ENCODE measurements at places on chromosomes 6 and 20.

GRCh38 chr20:15297059-15297875 is 959.9 kb upstream of the FLRT3 start:
- no peak for DNase-seq

DNA sequence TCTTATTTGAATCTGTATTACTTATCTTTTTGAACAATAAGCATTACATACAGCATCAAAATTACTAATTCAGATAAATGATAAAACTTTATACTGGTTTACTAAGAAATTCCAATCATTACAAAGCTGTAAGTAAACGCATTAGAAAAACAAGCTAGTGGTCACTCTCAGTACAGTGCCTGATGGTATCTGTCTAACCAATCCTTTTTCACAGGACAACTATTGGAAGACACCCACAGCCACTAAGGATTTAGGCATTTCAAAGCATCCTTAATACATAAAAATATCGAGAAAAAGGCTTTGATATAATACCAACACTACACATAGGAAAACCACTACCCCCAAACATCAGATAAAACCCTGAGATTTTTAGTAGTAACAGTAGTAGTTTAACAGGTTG is 2.6 kb downstream of the CD164 start:
- no peak for DNase-seq

DNA sequence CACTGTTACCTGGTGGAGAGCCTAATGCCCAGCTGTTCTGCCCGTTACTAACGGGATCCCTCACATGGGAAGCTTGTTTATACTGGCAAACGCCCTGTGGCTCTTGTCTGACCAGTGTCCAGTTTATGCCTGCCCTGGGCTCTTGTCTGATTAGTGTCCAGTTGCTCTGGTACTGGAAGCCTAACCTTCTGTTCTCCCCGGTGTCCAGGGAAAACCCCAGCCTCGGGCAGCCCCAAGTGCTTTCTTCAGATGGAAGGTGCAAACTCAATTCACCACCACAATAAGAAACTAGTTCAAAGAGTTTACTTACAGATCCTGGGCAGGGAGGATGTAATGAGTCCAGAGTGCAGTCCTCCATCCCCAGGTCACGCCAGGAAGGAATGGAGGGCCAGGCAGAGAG is 148.4 kb downstream of the TBXT start:
- DNase-seq: no peak

GRCh38 chr6:22302838-22303237 is 6.0 kb upstream of the PRL start:
- DNase-seq: no peak

DNA sequence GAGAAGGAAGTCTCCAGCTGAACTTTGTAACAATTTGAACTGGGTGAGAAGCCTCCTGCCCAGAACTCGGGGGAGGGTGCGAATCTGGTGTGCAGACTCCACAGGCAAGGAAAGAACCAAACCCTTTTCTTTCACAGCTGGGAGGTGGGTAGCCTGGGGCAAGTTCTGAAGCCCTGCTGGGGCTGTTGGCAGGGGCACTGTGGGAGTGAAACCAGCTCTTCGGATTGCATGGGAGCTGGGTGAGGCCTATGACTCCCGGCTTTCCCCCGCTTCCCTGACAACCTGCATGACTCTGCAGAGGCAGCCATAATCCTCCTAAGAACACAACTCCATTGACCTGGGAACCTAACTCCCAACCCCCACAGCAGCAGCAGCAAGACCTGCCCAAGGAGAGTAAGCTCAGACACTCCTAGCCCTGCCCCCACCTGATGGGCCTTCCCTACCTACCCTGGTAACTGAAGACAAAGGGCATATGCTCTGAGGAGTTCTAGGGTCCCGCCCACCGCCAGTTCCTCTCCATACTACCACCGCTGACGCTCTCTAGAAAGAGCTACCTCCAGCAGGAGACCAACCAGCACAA is 37.5 kb downstream of the SOD2 start:
- no peak for DNase-seq

DNA sequence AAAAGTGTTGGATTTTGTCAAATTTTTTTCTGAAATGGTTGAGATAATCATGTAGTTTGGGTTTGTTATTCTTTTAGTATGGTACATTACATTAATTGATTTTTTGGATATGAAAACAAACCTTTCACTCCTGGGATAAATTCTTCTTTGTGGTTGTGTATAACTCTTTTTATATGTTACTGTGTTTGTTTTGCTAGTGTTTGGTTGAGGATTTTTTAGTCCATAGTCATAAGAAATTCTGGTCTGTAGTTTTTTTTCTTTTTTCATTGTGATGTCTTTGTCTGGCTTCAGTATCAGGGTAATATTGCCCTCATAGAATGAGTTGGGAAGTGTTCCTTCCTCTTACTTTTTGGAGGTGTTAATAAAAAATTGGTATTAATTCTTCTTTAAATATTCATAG is 122.2 kb upstream of the ATXN1 start:
- DNase-seq: no peak

DNA sequence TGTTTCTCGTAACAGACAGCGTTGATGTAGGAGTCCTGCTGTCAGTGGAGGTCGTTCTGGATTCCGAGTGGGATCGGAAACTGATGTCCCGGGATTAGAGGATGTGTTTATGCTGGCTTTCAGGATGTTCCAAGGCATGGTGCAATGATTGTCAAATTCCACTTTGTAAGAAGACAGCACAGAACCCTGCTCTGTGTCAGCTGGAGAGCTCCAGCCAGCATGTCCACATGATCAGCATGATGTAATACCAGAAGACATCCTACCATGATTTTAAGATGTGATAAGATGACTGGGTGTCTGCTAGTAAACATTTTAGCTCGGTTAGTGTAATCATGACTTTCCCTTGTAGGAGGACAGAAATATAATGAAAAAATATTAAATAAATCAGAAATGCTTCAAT is 20.3 kb downstream of the ENPP1 start:
- no peak for DNase-seq

GRCh38 chr6:166397849-166398248 is 15.1 kb upstream of the MPC1 start:
- no peak for DNase-seq

- DNase-seq: peak; percentile 45
Measured at GRCh38 chr6:27145731-27146455, 101.6 kb upstream of the PRSS16 start.
